Sigmoid colon (tissue), 7 donors: ENCODE measurements at places on chromosomes 11 and 22.

DNA sequence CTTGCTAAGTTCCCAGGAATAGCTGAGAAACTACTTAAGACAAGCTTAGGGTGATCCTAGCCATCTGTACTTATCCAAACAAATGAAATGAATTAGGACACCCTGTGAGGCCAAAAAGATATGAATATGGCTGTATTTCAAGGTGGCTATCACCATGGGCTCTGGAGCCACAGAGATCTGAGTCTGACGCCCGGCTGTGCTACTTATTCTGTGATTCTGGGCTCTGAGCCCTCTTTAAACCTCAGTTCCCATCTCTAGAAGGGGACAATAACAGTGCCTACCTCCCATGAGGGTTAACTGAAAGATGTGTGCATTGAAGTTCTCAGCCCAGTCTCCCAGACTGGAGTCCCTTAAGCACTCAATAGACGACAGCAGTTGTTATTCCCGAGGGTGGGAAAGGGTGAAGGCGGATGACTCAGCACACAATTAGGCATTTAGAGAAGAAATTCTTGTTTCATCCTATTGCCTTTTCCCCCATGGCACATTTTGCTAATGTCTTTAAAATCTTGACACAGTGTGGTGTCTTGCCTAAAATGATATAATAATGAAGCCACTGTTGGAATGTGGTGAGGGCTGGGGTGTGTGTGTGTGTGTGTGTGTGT lies 132.5 kb downstream of the ADAMTS15 start:
- no peak for DNase-seq

DNA sequence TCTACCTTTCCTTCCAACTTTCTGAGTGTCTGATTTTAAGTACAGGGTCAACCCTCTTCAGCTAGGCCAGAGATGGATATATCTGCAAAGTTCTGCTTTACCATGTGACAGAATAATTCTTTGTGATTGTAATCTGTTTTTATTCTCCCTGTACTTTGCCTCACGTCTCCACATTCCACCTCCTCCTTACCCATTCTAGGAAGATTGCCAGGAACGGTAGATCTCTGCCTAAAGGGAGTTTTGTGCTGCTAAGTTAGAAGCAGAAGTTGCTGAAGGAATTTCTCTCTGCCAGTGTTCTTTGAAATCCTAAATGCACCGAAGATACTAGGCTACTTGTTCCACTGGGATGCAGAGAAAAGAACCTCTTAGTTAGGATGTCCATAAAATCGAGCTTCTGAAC lies 20.7 kb upstream of the FAM181B start:
- no peak for DNase-seq

GRCh38 chr11:46534711-46535110 lies 59.1 kb downstream of the AMBRA1 start:
- no peak for DNase-seq

DNA sequence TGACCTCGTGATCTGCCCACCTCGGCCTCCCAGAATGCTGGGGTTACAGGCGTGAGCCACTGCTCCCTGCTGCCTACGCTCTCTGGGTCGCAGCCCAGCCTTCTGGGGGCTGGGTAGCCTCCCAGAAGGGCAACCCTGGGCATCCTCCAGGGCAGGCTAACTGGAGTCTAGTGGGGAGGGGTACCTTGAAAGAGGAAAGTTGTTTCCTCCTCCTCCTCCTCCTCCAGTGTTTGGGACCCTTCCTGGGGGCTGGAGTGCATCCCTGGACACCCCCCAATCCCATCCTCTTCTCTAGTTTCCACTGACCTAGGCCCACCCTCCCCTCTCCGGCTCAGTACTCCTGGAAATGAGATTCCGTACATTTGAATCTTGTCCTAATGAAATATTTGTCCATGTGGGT lies 1.3 kb downstream of the PNPLA3 start:
- no peak for DNase-seq
